ENCODE measurements at places on chromosomes 16 and 17.

DNA sequence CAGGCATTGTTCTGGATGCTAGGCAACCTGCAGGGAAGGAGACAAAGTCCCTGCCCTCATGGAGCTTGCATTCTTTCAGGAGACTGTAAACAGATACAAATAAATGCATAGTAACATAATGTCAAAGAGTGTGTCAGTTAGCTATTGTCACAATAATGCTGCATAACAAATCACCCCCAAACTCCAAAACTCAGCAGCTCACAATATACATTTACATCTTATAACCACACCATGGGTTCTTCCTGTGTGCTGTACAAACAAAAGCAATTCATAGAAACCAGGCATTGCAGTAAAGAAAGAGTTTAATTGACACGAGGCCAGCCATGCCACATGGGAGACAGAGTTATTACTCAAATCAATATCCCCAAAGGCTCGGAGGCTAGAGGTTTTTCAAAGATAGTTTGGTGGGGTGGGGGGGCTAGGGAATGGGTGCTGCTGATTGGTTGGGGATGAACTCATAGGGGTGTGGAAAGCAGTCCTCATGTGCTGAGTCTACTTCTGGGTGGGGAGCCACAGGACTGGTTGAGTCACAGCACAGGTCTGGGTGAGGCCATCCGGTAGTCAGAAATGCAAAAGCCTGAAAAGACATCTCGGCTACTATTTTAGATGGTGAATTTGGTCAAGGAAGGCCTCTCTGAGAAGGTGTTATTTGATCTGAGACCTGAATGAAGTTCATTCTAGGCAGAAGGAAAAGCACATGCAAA, 79.0 kb downstream of the GPRC5B start:
- no peak for DNase-seq

GRCh38 chr17:75689441-75689873, 22.3 kb downstream of the SAP30BP start:
- no peak for DNase-seq

GRCh38 chr17:33056399-33057146, 64.9 kb downstream of the SPACA3 start:
- DNase-seq: no peak

GRCh38 chr17:10512856-10513255, 5.5 kb downstream of the MYH1 start:
- DNase-seq: no peak

- DNase-seq: no peak
Measured at GRCh38 chr17:58870747-58871146, 115.1 kb downstream of the PPM1E start.

GRCh38 chr17:40530531-40530994, 29.1 kb upstream of the TNS4 start:
- DNase-seq: no peak

- no peak for DNase-seq
Measured at GRCh38 chr17:263773-264172, 82.3 kb upstream of the DOC2B start.
